ENCODE measurements at places on chromosomes 6 and 20.

DNA sequence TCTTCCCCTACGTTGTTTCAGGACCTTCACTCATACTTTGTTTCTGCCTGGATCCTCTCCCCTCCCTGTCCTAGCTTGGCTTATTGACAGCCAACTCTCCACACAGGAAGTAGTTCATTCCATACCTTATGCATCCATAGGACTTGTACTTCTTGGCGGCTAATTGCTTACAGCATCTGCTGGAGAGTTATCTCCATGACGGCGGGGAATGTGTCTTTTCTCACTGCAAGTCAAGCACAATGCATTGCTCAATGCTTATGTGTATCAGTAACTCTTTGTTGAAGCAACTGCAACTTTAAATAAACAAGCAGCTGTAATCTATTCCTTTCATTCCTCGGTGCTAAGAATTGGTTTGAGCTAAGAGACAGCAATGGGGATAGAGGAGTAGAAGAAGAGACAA is 551.3 kb upstream of the EPHA7 start:
- DNase-seq: no peak

DNA sequence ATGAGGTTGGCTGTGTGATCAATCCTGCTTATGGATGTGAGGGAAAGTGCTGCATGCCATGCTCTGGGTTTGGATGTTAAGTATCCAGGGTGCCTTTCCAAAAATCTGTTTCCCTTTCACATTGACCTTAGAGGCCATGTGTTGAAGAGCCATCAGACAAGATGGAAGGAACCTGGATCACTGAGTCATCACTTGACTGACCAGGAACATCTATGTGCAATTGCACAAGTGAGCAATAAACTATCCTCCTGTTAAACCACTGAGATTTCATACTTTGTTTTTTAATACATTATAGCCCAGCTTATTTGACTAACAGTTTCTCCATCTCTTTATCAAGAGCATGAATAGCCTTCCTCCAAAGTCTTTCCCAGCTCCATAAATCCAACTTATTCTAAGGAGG is 17.8 kb upstream of the TMEM14A start:
- DNase-seq: no peak

DNA sequence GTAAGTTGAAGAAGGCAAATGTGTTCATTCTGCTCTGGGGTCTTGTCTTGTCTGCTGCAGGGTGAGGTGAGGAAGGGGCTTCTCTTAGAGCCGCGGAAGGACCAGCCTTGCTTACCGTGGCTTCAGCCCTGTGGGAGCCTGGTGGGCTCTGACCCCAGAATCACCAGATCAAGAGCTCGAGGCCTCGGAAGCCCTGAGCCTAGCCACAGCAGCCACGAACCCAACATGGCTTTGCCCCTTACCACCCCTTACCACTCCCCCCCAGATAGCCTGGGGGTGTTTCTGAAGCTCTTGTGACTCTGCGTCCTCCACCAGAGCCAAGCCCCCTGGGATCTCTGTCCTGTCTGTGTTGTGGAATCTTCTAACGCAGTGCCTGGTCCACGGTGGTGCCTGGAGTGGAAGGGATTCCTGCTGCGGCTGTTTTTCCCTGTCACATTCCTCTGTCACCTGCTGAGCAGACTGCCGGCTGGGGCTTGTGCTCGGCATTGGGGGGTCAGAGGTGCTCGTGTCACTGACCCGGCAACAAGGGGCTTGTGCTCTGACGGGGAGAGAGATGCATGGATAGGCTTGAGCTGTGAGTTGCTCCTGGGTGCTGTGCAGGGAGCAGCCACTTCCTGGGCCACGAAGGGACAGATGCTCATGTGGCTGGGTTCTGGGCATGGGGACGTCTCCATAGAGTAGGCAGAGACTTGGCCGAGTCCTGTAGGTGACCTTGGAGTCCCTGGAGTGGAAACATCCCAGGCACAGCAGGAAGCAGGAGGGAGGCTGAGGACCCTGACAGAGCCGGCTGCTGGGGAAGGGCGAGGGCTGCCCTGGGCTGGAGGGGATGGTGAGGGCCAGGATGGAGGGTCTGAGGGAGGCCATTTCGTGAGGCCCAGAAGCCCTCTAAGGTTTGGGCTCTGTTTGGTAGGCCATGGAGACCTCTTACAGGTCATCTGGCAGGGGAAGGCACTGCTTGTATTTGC is 316.0 kb downstream of the QKI start:
- DNase-seq: no peak

DNA sequence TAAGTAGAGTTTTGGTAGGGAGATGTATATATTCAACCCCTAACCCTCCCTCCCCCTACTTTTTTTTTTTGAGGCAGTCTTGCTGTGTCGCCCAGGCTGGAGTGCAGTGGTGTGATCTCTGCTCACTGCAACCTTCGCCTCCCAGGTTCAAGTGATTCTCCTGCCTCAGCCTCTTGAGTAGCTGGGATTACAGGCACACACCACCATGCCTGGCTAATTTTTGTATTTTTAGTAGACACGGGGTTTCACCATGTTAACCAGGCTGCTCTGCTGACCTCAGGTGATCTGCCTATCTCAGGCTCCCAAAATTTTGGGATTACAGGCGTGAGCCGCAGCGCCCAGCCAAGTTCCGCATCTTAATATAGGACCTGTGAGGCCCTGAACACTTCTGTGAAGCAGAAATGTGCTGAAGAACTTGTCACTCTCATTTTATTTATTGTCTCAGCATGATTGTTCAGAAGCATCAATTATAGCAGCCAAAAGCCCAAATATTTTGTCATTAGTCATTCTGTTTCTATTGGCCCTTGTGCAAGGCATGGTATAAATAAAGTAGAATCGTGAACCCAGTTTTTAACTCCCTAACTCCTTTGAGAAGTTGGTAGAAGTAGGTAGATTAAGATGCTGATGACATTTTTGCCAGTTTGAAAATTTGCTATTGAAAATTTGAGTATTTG is 19.4 kb downstream of the DSTN start:
- no peak for DNase-seq

DNA sequence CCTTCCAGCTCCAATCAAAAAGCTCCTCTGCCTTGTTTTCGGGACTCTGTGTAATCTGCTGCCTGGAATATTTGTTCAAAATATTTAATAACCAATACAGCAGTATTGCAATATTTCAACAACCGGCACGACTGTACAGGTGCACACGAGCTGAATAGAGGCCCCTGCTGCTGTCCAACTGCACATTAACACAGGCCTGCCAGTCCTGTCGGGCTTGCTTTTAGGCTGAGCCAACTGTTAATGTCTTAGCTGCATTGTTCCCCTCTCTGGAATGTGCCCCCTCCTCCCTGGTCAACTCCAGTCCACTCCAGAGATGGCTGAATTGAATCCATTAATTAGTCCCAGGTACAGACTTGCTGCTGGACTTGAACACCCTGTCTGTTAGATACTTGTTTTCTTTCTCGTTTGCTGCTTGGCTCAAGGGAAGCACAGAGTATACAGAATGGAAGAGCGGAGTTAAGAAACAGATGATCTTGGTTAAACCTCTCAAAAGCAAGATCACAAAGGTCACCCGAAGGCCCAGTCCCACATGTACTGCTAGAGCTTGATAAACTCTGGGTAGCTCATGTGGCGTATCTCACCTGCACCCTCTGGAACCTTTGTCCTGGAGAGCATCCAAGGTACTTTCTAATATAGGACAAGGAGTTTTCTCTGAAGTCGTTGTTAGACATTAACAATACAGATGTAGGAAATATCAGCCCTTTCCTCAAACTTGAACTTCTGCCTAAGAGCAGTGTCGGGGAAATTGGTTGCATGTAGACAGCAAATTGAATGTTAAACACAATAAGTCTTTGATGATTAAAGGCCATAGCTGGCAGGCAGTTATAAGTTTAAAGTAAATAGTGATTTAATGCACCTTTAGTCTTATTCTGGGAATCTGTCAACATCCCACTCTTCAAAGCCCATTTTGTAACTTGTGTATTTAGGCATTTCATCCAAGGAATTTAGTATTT is 31.9 kb downstream of the SHLD1 start:
- DNase-seq: no peak

DNA sequence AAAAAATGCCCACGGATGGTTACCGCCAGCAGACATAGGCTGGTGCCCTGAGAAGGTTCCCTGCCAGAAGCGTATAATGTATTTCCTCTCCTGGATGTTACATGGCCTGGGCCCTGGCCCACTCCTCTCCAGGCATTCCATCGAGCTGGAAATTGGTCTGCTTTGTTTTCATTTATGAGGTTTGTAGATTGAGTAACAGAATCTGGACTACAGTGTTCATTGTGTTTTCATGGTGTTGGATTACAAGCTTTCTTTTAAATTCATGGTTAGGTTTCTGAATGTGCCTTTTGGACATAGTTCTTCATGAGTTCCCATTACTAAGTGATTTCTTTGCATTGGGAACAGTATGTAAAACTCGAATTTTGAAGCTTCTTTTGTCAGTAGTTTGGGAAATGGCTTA is 6.4 kb downstream of the TIAM2 start:
- no peak for DNase-seq

- DNase-seq: no peak
Observed at GRCh38 chr6:11803591-11803971, 25.0 kb upstream of the ADTRP start.

- DNase-seq: no peak
Observed at GRCh38 chr6:7992002-7992815, 72.0 kb downstream of the BLOC1S5 start.

GRCh38 chr6:29964887-29965562 is 22.7 kb downstream of the HLA-A start:
- DNase-seq: no peak

DNA sequence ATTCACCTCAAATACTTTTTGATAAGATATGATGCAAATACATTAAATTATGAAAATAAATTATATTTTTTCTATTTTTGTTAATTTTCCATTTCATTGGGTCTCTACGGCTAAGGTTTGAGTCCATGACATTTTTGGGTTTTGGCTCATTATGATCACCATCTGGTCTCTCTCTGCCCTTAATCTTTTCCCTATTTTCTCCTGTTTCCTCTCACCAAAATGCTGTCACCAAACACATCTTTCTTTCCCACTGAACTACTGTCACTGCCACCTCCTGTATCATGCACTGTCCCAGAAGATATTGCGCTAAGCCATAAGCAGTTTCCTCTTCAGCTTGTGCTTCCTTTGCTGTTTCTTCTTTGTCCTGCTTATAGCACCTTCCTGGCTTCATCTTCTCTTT is 42.0 kb upstream of the OGFRL1 start:
- DNase-seq: no peak

- no peak for DNase-seq
Observed at GRCh38 chr6:56424064-56424463, 176.7 kb upstream of the COL21A1 start.

DNA sequence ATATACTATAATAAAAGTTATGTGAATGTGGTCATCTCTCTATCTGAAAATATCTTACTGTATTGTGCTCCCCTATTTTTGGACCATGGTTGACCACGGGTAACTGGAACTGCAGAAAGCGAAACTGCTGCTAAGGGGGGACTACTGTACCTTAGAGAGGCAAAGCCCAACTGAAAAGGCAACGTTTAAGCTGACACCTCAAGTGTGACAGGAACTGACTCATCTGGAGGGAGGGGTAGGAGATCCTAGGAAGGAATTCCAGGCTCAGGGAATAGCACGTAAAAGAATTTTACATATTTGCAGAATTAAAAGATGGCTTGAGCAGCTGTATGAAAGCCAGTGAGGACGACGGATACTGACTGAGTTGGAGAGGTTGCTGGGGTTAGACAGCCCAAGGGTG is 34.8 kb downstream of the ELOVL2 start:
- DNase-seq: no peak

- DNase-seq: no peak
Observed at GRCh38 chr20:58800134-58800871, 50.4 kb downstream of the GNAS-AS1 start.

GRCh38 chr6:33895296-33895695 is 91.5 kb upstream of the MLN start:
- no peak for DNase-seq

DNA sequence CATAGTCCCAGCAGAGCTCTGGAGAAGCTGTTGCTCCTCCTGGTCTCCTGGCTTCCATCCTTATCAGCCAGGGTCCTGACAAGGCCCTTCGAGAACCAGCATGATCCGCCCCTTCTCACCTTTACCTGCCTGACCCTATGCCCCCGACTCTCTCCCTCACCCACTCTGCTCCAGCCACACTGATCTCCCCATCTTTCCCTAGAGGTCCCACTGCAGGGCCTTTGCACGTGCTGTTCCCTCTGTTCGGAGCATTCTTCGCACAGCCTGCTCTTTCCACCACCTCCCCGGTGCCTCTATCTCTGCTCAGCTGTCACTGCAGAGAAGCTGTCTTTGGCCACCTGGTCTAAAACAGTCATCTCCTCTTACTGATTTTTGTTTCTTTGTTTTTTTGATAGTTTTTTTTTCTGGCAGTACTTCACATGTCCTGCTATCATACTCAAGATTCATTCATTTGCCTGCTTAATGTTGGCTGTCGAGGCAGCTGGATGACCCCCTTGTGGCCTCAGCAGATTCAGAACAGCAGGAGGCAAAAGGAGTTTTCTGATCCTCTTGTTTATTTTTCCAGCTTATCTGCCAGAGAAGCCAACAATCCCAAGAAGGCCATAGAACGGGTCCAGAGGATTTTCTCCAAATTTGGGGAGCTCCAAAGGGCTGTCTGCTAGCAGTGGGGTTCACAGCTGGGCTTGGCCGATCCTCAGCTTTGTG is 1.6 kb upstream of the PTGIS start:
- no peak for DNase-seq

DNA sequence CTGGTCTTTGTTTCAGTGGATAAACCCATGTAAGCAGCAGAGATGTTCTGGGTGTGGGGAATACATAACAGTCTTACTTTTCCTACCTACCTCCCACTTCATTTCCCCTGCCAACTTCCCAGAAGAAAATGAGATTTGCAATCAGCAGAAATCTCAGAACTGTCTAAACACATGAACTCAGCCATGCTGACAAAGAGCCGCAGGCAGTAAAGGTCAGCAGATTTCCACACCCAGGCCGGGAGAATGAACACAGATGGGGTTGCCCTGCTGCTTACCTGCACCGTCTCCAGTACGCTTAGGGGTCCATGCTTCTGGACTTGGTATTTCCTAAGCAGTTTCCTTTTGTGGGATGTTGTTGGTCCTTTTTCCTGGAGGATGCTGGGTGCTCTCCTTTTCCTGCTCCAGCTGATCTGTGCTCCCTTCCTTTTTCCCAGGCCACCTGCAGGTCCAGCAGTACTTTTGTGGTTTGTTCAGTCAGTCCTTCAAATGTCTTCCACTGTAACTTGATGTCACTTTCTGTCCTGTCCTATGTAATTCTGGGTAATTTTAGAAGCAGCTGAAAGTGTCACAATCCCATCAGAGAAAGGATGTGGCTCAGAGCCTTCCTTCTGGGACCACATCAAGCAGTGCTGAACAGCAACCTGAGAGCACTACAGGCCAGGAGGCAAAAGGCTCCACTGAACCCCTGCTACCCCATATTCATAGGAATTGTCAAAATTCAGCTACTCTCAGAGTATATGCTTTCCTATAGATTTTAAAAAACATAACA is 129.0 kb downstream of the CEP57L1 start:
- DNase-seq: no peak

DNA sequence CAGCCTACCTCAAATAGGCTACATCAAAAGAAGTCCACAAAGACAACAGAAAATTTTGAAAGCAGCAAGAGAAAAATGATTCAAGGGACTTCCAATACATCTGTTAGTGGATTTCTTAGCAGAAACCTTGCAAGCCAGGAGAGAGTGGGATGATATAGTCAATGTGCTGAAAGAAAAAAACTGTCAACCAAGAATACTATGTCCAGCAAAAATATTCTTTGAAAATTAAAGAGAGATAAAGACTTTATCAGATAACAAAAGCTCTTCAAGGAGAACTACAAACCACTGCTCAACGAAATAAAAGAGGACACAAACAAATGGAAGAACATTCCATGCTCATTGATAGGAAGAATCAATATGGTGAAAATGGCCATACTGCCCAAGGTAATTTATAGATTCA is 34.0 kb downstream of the MCHR2 start:
- DNase-seq: no peak

Data from NCI-H187 treated with DMSO at 0.1 percent for 48 hours (cell line).